Renal pelvis (tissue), 12 donors: ENCODE measurements at places on chromosomes 11 and 22.

DNA sequence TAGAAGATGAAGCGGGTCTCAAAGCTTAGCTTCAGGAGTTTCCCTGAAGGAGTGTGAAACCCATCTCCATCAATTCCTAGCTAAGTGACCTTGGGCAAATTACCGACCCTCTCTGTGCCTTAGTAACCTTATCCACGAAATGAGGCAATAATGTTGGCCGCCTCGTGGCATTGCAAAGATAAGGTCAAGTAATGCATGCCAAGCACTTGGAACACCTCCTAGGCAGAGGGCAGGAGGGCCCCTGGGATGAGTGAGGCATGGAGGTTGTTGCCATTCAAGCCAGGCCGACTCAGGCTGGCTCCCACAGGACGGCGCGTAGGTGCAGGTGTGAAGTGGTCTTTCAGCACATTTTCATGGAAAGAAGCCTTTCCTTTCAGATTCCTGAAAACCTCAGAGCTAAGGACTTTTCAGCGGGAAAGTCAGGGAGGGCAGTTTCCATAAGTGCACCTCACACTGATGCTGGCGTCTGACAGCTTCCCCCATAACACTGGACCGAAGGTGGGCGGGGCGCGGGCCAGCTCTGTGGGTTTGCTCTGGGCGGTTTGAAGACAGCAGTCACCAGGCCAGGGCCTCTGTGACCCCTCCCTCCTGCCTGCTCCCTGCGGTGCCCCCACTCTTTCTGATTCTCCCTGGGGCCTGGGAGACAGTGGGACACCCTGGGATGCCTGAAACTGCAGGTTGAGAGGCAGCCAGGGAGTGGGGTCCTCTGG lies 25.2 kb downstream of the RPS6KA4 start:
- no peak for DNase-seq

DNA sequence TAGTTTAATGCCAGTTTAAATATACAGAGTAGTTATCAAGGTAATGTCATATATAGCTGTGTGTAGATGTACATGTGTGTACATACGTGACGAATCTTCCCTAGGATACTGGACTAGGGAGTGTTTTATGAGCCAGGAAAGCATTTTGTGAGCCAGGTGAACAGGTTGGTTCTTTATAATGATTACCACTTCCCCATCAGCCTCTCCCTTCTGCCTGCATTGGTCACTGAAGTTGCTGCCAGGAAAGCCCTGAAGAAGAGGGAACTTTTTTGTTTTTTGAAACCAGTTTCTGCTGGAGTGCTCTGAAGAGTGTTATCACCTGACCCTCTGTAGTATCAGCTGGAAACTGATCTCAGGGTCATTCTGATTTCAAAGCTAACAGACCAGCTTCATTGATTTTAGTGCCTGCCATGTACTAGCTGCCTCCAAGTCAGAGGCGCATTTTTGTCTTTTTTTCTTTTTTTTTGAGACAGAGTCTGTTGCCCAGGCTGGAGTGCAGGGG lies 14.2 kb upstream of the ST14 start:
- DNase-seq = no peak

DNA sequence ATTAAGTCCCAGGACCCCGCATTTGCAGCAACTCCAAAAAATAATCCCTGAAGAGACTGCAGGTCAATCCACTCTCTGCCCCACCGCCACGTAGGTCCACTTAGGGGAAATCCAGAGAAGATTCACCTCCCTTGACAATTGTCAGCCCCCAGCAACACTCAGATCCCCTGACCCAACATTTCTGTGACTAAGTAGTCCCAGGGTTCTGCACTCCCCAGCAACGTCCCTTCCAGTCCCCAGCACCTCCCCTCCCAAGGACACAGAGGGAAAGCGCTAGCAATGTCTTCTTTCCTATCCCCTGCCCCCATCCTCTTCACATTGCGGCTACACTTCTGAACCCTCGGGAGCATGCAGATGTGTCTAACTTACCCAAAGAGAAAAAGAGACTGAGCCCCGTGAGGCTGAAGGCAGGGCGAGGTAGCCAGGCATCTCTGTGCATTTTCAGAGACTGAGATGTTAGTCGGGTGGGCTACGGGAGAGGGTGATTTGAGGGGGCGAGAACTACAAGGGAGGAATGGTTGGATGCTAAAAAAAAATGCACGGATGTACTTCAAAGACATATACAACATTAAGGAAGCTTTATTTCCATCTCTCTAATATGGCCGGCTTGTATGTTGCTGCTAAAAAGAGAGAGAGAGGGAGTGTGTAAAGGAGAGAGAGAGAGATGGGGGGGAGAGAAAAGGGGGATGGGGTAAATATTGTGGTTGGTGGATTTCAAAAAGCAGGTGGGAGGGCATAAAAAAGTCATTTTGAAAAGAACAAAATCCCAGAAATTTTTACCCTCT lies at the start of gene SCN2B:
SCN2B (minus strand) TSS at position 647 of the 785 bp plus-strand sequence; CDS start at position 439, 208 bp downstream.
- DNase-seq = no peak

GRCh38 chr11:102831489-102832440 lies 11.6 kb downstream of the MMP3 start:
- DNase-seq = peak; percentile 10

- DNase-seq = no peak
These were observed 116.8 kb upstream of the NNMT start for GRCh38 chr11:114179234-114179941.

GRCh38 chr11:35579557-35580396 lies 38.5 kb upstream of the FJX1 start:
- no peak for DNase-seq

DNA sequence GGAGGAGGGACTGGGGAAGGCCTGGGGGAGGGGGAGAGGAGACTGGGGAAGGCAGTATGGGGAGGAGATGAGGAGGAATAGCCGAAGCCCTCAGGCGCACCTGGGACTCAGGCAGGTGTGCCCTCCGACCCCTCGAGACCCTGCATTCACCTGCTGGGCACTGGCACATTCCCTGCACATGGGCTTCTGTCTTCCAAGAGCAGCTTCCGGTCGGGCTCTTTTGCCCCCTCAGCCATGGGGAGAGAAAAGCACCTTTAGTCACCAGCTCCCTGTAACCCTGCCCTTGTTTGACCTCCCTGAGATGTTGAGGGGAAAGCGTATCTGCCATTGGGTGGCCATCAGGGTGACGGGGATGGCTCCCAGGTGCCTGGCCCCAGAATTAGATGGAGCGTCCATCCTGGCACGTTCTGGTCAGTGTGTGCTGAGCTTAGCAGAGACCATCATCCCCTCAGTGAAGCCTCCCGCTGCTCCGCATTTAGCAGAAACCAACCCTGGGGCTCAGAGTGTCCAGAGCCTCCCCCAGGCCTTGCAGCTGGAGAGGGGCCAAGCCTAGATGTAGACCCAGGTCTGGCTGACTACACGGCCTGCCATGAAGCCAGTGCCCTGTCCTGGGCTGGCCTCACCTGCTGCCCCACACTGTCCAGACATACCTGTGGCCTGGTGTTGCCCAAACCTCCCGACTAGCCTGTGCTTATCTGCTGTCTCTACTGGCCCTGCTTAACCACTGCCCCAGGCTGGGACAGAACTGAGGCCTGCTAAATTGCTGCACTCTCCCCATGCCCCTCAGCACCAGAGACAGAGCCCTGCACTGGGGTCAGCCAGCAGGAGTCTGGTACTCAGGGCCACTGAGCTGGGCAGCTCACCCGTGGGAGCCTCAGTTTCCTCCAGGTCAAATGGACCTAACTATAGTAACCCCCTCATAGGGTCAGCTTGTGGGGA lies 6.2 kb downstream of the ANO1 start:
- DNase-seq = no peak

DNA sequence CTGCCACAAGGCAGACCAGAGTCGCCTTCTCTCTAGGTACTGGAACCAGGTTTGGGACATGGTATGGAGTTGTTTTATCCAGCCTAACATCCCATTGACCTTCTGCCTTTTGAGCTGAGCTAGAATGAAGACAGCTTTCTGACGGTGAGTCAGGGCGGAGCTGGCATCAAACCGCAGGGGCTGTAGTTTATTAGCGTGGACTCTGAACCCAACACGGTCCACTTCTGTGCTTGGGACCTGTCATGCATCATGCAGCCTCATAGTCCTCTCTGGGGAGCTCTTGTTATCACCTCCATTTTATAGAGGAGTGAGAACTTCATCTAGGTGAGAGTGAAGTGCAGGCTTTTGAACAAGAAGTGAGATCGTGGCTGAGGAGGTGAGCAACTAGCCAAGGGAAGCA lies 8.3 kb downstream of the GAL3ST1 start:
- DNase-seq = no peak

DNA sequence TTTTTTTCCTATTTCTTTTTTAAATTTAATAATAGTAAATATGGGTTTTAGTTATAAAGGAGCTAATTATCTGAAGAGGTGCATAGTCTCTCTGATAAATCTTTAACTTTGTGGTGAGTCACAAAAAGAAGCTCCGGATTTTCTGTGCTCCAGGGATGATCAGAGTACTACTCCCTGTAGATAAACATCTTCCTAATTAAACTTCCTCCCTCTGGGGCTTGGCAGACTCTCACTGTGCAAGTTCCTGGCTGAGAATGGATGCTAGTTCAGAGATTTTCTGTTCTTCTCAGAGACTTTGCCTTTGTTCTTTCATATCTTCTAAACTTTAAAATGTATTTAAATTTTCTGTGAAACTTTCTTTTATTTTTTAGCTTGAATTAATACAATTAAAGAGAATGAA lies at the start of gene OR10G7:
OR10G7 (minus strand) TSS at position 72 of the 400 bp plus-strand sequence. CDS start 2,324 bp downstream, outside the sequence.
- no peak for DNase-seq

DNA sequence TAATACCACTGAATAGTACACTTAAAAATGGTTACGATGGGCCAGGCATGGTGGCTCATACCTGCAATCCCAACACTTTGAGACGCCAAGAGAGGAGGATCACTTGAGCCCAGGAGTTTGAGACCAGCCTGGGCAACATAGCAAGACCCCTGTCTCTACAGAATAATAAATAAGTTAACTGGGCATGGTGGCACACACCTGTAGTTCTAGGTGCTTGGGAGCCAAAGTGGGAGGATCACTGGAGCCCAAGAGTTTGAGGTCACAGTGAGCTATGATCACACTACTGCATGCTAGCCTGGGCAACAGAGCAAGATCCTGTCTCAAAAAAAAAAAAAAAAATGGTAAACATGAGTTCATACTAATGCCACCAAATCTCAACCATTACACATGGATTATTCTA lies 61.3 kb downstream of the CD6 start:
- no peak for DNase-seq

GRCh38 chr22:36279219-36279666 lies 26.3 kb downstream of the APOL1 start:
- no peak for DNase-seq

DNA sequence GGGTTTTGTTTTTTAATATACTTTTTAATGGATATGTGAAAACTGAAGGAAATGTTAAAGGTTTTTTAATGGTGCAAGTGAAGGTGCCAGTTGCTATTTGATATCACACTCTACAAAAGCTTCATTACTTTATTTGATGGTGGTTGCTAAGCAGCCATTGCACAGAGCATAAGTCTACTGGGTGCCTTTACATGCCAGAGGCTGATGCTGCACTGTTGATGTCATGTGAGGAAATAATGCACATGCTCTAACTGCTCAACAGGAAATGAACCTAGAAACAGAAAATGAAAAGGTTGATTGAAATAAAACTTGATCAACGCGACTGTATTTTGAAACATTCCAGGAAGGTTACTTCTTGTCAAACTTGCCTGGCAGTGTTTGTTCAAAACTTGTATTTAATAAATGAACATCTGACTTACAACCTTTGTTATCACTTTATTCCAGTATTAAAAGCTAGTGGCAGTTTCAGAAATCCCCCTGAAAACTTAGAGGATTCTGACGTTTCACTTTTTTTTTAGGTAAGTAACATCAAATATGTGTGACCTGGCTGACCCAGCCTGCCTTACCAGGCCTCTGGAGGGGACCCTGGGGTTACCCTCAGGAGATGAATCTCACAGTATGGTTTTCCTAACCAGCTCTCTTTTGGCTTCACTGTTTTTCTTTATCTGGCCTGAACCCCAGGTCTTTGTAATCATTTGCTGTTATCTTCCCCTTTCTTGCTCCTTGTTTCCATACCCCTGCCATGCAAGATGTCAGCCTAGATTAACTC lies 2.4 kb upstream of the ATP5MG start:
- DNase-seq = no peak

DNA sequence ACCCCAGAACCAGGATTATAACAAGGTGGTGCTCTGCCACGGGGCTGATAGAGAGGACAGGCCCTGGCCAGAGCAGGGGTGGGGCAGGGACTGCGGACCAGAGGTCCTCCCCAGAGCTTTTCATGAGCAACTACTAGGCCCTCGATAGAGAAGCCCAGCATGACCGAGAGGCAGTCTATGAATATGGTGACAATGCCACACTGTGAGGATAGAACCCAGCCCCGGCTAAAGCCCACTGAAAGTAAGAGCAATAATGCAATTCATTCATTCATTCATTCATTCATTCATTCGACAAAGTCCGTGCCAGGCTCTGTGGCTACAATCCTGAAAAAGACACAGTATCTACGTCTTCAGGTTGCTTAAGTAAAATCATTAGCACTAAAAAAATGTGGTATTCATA lies 35.6 kb upstream of the CD5 start:
- DNase-seq = no peak

DNA sequence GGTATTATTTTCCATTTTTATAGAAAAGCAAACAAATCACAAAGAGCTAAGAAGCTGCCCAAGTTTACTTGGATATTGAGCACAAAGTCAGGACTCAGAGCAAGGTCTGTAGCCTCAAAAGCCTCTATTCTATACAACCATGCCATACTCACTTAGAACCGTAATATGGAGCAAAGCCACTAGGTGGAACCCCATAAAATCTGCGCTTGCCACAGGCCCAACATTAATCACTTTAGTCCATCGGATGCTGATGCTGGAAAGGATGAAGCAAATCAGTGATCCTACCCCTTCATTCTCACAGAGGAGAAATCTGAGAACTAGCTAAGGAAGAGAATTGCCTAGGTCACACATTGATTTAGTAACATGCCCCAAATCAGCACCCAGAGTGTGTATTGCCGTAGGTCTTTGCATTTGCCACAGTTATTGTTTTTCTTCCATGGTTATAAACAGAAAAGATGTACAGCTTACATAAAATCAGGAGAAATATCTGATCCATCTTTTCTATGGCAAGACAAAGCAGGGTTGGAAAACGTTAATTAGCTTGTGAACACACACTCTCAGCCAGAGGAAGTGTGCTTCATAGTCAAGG lies 56.7 kb upstream of the RAB38 start:
- DNase-seq = peak; percentile 9

GRCh38 chr11:128662960-128663359 lies 30.9 kb upstream of the FLI1 start:
- no peak for DNase-seq
